ENCODE measurements at places on chromosomes 12 and 14. TPM values are rescaled to one million over a fixed set of nuclear protein-coding genes. Genes with fewer than 3 reads are reported as not detected.

GRCh38 chr14:81261176-81261575 lies 40.4 kb upstream of the GTF2A1 start:
- no peak overlapping the region for H3K27ac ChIP-seq
- H3K4me1 ChIP-seq: no peaks in the 10 kb centered on the region
- DNase-seq: no peak
- H3K36me3 ChIP-seq: no peaks in the 10 kb centered on the region
- no peak overlapping the region for H3K4me3 ChIP-seq
- H3K27me3 ChIP-seq: peaks cover 18% of the 10 kb centered on the region

DNA sequence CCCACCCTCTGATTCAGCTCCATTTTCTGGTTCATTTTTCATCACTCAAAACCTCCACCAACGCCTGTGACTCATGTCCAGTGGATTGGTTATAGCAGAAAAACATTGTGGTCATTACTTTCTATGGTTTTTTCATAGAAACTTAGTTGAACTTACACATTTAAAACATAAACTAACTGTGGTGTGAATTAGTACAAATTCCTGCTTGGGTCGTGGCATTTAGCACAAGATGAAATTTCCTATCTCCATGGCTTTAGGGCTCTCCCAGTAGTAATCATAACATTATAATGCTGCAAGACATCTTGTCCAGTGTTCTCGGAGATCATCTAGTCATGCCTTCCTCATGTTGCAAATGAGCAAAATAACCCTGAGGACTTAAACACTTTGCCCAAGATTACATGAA lies 7.1 kb downstream of the RNASE7 start:
- H3K27me3 ChIP-seq: peaks cover 29% of the 10 kb centered on the region
- H3K27ac ChIP-seq: no peak overlapping the region
- no peaks in the 10 kb centered on the region for H3K36me3 ChIP-seq

GRCh38 chr14:91283666-91284065 lies 39.2 kb upstream of the GPR68 start:
- no peak overlapping the region for H3K27ac ChIP-seq
- peaks cover 13% of the 10 kb centered on the region for H3K4me1 ChIP-seq
- DNase-seq: no peak

- H3K4me1 ChIP-seq: no peaks in the 10 kb centered on the region
- H3K36me3 ChIP-seq: no peaks in the 10 kb centered on the region
- H3K27me3 ChIP-seq: no peaks in the 10 kb centered on the region
- no peak overlapping the region for H3K27ac ChIP-seq
- H3K4me3 ChIP-seq: no peak overlapping the region
These were observed 255.0 kb downstream of the AKAP6 start for GRCh38 chr14:32584079-32584478.

DNA sequence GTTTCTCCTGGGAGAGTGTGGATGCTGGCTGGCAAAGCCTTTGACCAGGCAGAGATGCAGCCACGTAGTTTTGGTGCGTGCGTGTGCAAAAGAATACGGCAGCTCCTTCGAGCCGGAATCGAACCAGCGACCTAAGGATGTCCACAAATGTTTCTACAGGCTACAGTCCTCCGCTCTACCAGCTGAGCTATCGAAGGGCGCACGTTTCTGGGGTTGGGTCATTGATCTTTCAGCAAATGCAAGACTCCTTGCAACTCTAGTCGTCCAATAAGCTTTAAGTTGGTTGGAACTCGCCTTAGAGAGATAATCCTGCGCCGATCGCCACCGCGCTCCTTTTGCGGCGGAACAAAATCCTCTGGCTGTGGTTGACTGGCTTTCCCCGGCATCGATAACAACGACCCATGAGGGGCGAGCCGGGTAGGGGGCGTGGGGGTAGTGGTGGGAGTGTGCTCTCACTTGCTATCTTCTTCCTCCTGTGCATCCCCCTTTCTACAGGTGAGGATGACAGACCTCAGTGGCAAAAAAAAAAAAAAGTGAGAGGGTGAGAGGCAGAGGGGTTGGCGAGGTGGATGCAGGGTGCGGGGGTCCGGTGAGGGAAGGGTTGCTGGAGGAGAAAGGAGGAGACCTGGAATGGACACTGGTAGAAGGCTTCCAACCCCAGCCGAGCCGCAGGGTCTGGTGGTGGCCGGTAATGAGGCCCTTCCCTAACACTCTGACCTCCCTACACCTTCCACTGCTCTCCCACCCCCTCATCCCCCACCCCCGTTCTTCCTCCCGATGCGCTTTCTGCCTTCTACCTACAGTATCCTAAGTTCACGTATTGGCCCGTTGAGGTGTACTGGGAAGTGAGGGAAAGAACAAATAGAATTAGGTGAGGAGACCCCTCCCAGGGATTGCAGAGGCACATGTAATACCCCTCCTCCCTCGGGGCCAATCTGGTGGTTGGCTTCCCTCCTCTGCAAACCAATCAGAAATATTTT lies 11.8 kb upstream of the OR6S1 start:
- DNase-seq: peak; percentile 53
- H3K4me3 ChIP-seq: peak overlapping the region; percentile 63
- H3K27me3 ChIP-seq: peaks cover 57% of the 10 kb centered on the region
- H3K4me1 ChIP-seq: peaks cover 24% of the 10 kb centered on the region

DNA sequence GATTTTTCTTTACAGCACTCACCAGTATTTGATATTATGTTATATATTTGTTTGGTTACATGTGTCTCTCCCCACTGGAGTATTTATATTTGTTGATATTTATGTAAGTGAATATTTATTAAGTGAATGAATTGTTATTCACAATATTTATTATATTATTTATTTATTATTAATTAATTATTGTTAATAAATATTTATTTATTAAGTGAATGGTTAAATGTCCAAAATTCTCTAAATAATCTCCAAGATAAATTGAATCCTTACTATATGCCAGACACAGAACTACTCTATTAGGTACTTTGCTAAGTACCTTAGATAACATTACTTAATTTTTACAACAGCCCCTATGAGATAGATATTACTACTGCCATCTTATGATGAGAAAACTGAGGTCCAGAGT lies 10.2 kb upstream of the CRY1 start:
- H3K4me3 ChIP-seq: no peak overlapping the region
- H3K4me1 ChIP-seq: no peaks in the 10 kb centered on the region

DNA sequence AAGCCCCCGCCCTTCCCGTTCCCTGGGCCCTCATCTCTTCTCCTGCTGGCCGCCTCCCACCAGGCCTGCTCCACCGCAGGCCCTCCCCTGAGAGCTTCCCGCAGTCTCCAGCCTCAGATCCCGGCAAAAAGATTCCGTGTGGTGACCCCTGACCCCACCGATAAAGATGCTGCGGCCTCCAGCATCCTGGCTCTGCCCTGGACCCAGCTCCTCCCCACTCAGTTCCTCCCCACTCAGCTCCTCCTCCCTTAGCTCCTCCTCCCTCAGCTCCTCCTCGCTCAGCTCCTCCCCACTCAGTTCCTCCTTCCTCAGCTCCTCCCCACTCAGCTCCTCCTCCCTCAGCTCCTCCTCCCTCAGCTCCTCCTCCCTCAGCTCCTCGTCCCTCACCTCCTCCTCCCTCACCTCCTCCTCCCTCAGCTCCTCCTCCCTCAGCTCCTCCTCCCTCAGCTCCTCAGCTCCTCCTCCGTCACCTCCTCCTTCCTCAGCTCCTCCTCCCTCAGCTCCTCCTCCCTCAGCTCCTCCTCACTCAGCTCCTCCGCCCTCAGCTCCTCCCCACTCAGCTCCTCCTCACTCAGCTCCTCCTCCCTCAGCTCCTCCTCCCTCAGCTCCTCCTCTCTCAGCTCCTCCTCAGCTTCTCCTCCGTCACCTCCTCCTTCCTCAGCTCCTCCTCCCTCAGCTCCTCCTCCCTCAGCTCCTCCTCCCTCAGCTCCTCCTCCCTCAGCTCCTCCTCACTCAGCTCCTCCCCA lies 17.0 kb downstream of the NOC4L start:
- peaks cover 5% of the 10 kb centered on the region for H3K4me1 ChIP-seq
- no peak overlapping the region for H3K4me3 ChIP-seq
- no peaks in the 10 kb centered on the region for H3K27me3 ChIP-seq
- DNase-seq: no peak
- no peaks in the 10 kb centered on the region for H3K36me3 ChIP-seq
- no peak overlapping the region for H3K27ac ChIP-seq

- H3K4me3 ChIP-seq: no peak overlapping the region
- no peaks in the 10 kb centered on the region for H3K27me3 ChIP-seq
- no peak for DNase-seq
- H3K27ac ChIP-seq: no peak overlapping the region
These were observed 226.0 kb downstream of the DACT1 start for GRCh38 chr14:58863661-58864345.

DNA sequence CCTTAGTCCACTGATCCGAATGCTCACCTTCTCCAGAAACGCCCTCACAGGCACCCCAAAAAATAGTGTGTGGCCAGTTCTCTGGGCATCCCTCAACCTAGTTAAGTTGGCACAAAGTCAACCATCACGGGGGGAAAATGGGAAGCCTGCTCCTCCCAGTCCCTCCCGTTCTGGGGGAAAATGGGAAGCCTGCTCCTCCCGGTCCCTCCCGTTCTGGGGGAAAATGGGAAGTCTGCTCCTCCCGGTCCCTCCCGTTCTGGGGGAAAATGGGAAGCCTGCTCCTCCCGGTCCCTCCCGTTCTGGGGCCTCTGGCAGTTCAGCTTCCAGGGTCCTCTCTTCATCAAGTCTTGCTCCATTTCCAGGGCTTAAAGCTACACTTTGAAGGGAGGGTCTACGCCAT lies 106.1 kb downstream of the RIMBP2 start:
- H3K4me3 ChIP-seq: no peak overlapping the region
- no peak for DNase-seq
- H3K27me3 ChIP-seq: no peaks in the 10 kb centered on the region
- H3K4me1 ChIP-seq: no peaks in the 10 kb centered on the region
- no peaks in the 10 kb centered on the region for H3K36me3 ChIP-seq
- H3K27ac ChIP-seq: no peak overlapping the region

DNA sequence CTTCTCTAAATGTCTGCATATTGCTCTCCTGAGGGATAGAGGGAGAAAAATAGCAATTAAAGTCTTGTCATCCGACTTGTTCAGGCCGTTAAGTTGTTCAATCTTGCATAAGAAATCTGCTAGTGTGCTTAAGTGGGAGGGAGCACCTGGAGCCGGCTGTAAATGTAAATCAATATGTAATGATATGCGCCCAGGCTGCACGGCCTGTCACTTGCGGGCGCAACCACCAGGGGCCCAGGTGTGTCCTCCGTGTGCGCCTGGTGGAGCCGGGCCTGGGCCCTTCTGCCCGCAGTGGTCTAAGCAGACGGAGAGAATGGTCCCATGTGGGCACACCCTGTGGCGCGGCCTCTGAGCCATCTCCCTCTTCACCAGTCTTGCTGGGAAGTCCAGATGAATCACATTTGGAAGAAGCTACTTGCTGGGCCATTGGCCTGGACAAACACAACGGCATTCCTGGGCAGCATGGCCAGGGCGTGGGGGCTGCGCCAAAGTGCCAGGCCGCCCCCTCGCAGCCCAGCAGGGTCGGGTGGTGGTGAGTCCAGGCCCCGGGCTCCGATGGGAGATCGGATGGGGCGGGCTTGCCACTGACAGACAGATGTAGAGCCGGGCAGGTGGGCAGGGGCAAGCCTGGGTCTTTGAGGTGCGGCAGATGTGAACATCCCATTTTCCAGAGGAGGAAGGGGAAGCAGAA lies 193.3 kb upstream of the C14orf180 start:
- H3K27ac ChIP-seq: no peak overlapping the region
- H3K4me1 ChIP-seq: peaks cover 5% of the 10 kb centered on the region
- no peaks in the 10 kb centered on the region for H3K36me3 ChIP-seq
- no peaks in the 10 kb centered on the region for H3K27me3 ChIP-seq

GRCh38 chr14:103463149-103463548 lies 59.5 kb downstream of the CKB start:
- H3K36me3 ChIP-seq: peaks cover 42% of the 10 kb centered on the region
- no peaks in the 10 kb centered on the region for H3K27me3 ChIP-seq
- no peak for DNase-seq
- H3K4me3 ChIP-seq: no peak overlapping the region
- H3K4me1 ChIP-seq: no peaks in the 10 kb centered on the region

- no peak overlapping the region for H3K27ac ChIP-seq
- H3K4me1 ChIP-seq: no peaks in the 10 kb centered on the region
- H3K27me3 ChIP-seq: no peaks in the 10 kb centered on the region
- DNase-seq: no peak
These were observed 29.4 kb upstream of the FBRSL1 start for GRCh38 chr12:132460571-132460970.

DNA sequence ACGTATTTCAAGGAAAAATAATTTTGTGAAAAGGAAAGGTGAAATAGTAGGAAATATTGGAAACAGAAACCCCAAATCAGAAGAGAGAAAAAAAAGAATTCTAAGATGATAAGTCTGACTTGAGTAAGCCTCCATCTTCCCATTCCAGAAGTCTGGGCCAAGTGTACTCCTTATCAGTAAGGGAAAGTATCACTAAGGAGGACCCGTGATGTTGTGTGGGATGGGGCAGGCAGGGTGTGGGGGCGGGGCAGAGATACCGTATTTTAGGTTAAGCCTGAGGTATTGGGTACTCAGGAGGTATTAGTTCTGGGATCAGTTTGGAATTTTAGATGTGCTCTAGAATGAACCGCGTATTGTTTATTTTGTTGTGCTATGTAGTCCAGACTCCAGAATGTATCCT lies 33.8 kb upstream of the PSMA6 start:
- H3K36me3 ChIP-seq: peaks cover 19% of the 10 kb centered on the region
- H3K27ac ChIP-seq: no peak overlapping the region
- peaks cover 31% of the 10 kb centered on the region for H3K4me1 ChIP-seq
- H3K27me3 ChIP-seq: no peaks in the 10 kb centered on the region
- no peak for DNase-seq

GRCh38 chr14:68535404-68536017 lies 257.4 kb downstream of the ZFP36L1 start:
- H3K4me1 ChIP-seq: peaks cover 2% of the 10 kb centered on the region
- no peaks in the 10 kb centered on the region for H3K36me3 ChIP-seq
- H3K4me3 ChIP-seq: no peak overlapping the region
- no peak for DNase-seq
- H3K27me3 ChIP-seq: no peaks in the 10 kb centered on the region

GRCh38 chr14:72401632-72402376 lies 469.6 kb downstream of the RGS6 start:
- DNase-seq: peak; percentile 60
- H3K36me3 ChIP-seq: peaks cover 5% of the 10 kb centered on the region
- peak overlapping the region; percentile 30 for H3K27ac ChIP-seq
- H3K27me3 ChIP-seq: peaks cover 34% of the 10 kb centered on the region
- H3K4me1 ChIP-seq: peaks cover 27% of the 10 kb centered on the region

Gene KERA
- total RNA-seq: not detected

Gene SIX6
- total RNA-seq: not detected

Gene GUCY2C
- not detected for total RNA-seq

Gene NDUFA12
- total RNA-seq: 118 TPM

Gene PTPRO
- not detected for total RNA-seq

Gene NOVA1
- 0.25 TPM for total RNA-seq

Gene DAO
- not detected for total RNA-seq

Gene LRP1
- 2.1 TPM for total RNA-seq

Gene MYF6
- not detected for total RNA-seq

Gene TNS2
- total RNA-seq: 2.1 TPM

Gene ETNK1
- 122 TPM for total RNA-seq

Gene KRT73
- total RNA-seq: not detected

Measured in activated T-helper 2 cell treated with anti-CD3 and anti-CD28 coated beads, Interferon-gamma antibody, Interleukin-2, Interleukin-4, amounts not matched to agents 10 μg/mL and 5 μg/mL and 100 μg/mL, durations not matched to agents 14 hours and 24 hours and 36 hours (primary cell).